Cardiac muscle cell (in vitro differentiated cells and primary cell): ENCODE measurements at places on chromosomes 3 and 15. TPM values are rescaled to one million over a fixed set of nuclear protein-coding genes. Genes with fewer than 3 reads are reported as not detected.

DNA sequence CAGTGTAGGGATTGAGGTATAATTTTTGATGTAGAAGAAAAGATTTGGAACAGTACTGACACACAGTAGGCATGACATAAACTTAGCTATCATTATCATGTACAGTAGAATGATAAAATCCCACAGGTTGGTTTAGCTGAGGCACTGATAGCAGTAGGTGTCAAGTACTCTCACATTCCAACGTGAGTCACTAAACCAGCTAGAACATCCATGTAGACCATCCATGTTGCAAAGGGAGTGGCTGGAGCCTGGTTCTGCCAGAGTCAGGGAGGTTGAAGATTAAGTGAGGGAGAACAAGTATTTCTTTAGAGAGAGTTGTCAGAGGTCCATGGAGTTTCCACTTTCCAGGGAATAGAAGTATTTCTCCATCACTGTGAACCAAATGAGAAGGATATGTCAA, 157.2 kb upstream of the TMEM108 start:
- no peaks in the 10 kb centered on the region for H3K36me3 ChIP-seq
- DNase-seq: no peak
- H3K27me3 ChIP-seq: no peaks in the 10 kb centered on the region
- H3K27ac ChIP-seq: no peak overlapping the region
- no peak overlapping the region for H3K4me3 ChIP-seq

- peak; percentile 75 for DNase-seq
- peaks cover 32% of the 10 kb centered on the region for H3K4me1 ChIP-seq
- H3K27me3 ChIP-seq: no peaks in the 10 kb centered on the region
- no peaks in the 10 kb centered on the region for H3K36me3 ChIP-seq
- H3K27ac ChIP-seq: peak overlapping the region; percentile 96
Measured at GRCh38 chr3:143973259-143974021, 1.8 kb downstream of the DIPK2A start.

GRCh38 chr3:36457667-36458066, 77.4 kb downstream of the STAC start:
- H3K36me3 ChIP-seq: no peaks in the 10 kb centered on the region
- no peaks in the 10 kb centered on the region for H3K27me3 ChIP-seq
- DNase-seq: no peak
- H3K27ac ChIP-seq: no peak overlapping the region

GRCh38 chr3:147812186-147812911, 403.2 kb downstream of the ZIC1 start:
- no peak overlapping the region for H3K4me3 ChIP-seq
- H3K27ac ChIP-seq: no peak overlapping the region
- no peaks in the 10 kb centered on the region for H3K36me3 ChIP-seq
- no peak for DNase-seq
- H3K27me3 ChIP-seq: no peaks in the 10 kb centered on the region

DNA sequence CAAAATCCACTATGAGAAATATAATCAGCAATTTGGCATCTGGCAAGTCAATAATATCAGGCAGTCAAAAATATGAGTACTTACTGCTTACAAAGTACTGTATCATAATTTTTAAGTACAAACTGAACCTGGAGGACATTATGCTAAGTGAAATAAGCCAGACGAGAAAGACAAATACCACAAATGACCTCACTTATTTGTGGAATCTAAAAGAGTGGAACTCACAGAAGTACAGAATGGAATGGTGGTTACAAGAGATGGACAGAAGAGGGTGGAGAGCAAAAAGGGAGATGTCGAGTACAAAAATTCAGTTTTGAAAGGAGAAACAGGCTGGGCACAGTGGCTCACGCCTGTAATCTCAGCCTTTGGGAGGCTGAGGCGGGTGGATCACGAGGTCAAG, 12.4 kb downstream of the PCYT1A start:
- peaks cover 12% of the 10 kb centered on the region for H3K4me1 ChIP-seq
- H3K27me3 ChIP-seq: no peaks in the 10 kb centered on the region
- no peaks in the 10 kb centered on the region for H3K36me3 ChIP-seq
- H3K4me3 ChIP-seq: no peak overlapping the region
- no peak for DNase-seq

GRCh38 chr15:60116456-60117089, 112.5 kb downstream of the FOXB1 start:
- DNase-seq: no peak
- H3K27me3 ChIP-seq: peaks cover 39% of the 10 kb centered on the region
- H3K4me1 ChIP-seq: no peaks in the 10 kb centered on the region
- H3K27ac ChIP-seq: no peak overlapping the region
- no peaks in the 10 kb centered on the region for H3K36me3 ChIP-seq

GRCh38 chr3:129746629-129747028, 140.2 kb upstream of the PLXND1 start:
- no peaks in the 10 kb centered on the region for H3K36me3 ChIP-seq
- no peak overlapping the region for H3K4me3 ChIP-seq
- H3K27me3 ChIP-seq: no peaks in the 10 kb centered on the region

GRCh38 chr3:59978979-59979378, 929.2 kb upstream of the CFAP20DC start:
- no peak for DNase-seq
- H3K36me3 ChIP-seq: no peaks in the 10 kb centered on the region
- no peak overlapping the region for H3K4me3 ChIP-seq
- no peaks in the 10 kb centered on the region for H3K4me1 ChIP-seq

GRCh38 chr3:99962703-99963102, 145.0 kb downstream of the CMSS1 start:
- H3K27me3 ChIP-seq: peaks cover 29% of the 10 kb centered on the region
- H3K36me3 ChIP-seq: no peaks in the 10 kb centered on the region
- no peaks in the 10 kb centered on the region for H3K4me1 ChIP-seq
- no peak overlapping the region for H3K27ac ChIP-seq
- H3K4me3 ChIP-seq: no peak overlapping the region

- no peaks in the 10 kb centered on the region for H3K4me1 ChIP-seq
- H3K27me3 ChIP-seq: no peaks in the 10 kb centered on the region
- no peak overlapping the region for H3K27ac ChIP-seq
- H3K4me3 ChIP-seq: no peak overlapping the region
Measured at GRCh38 chr3:146033950-146034349, 127.0 kb downstream of the PLOD2 start.

- DNase-seq: no peak
- no peaks in the 10 kb centered on the region for H3K36me3 ChIP-seq
- H3K4me3 ChIP-seq: no peak overlapping the region
Measured at GRCh38 chr3:11606865-11607440, 36.8 kb downstream of the VGLL4 start.

- H3K36me3 ChIP-seq: no peaks in the 10 kb centered on the region
- no peak overlapping the region for H3K27ac ChIP-seq
- peaks cover 24% of the 10 kb centered on the region for H3K27me3 ChIP-seq
Measured at GRCh38 chr15:53193149-53193548, 403.0 kb upstream of the ONECUT1 start.

DNA sequence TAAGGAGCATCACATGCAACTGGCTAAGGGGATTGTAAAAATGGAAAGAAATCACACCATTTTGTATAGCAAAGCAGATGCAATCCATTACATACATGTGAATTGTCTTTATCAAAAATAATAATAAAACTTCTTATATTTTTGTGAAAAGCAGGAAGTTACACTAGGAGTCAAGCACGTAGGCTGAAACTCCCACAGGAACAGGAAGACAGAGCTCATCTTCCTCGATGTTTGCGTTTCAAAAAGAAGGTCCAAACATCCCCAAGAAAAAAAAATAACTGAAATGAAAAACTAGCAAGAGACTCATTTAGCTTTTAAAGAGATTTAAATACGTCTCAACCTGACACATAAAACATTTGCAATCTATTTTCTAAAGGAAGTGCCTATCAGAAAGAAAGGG, 106.6 kb downstream of the TGFBR2 start:
- no peaks in the 10 kb centered on the region for H3K4me1 ChIP-seq
- no peaks in the 10 kb centered on the region for H3K36me3 ChIP-seq
- no peak overlapping the region for H3K27ac ChIP-seq
- no peak for DNase-seq
- H3K4me3 ChIP-seq: no peak overlapping the region

DNA sequence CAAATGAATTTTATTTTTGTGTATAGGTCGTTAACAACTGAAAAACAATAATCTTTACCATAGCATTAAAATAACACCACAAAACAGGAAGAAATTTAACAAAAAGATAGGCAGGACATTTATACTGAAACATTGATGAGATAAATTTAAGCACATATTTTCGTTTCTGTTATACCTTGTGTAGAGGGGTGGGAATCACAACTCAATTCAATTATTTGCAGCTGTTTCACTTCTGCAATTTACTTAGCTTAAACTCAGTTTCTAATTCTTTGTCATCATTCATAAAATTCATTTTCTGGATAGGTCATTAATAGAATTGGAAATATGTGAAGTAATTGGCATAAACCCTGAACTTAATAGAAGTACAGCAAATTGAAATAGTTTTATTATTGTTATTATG, 42.3 kb downstream of the TP63 start:
- DNase-seq: no peak
- no peak overlapping the region for H3K27ac ChIP-seq
- H3K36me3 ChIP-seq: no peaks in the 10 kb centered on the region
- no peaks in the 10 kb centered on the region for H3K4me1 ChIP-seq
- H3K4me3 ChIP-seq: no peak overlapping the region

GRCh38 chr15:82810890-82811426, 1.5 kb downstream of the WHAMM start:
- H3K4me3 ChIP-seq: peak overlapping the region; percentile 99
- H3K36me3 ChIP-seq: peaks cover 22% of the 10 kb centered on the region
- no peak for DNase-seq
- no peaks in the 10 kb centered on the region for H3K27me3 ChIP-seq

DNA sequence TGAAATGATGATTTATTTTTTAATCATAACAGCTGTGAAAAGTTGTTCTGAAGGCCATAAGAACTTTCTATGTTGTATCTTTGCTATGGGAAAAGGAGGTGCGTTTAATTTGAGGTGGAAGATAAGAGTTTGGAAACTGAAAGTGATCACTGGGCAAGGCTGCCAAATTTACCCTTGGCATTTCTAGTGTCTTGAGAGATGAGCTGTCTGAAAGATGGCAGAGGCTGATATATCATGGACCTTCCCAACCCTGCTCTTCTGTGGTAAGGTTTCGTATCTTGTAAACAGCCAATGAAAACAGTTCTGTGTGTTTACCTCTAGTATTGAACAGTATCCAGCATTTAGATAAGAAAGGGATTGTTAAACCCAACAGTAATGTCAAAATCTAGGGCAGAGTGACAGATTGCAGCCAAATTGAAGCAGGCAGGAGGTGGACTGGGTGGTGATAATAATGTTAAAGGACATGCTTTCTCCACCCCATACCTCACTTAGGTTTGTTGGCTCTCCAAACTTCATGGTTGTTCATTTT, 15.8 kb upstream of the NFKBIZ start:
- no peaks in the 10 kb centered on the region for H3K36me3 ChIP-seq
- no peak for DNase-seq
- no peak overlapping the region for H3K27ac ChIP-seq
- H3K4me1 ChIP-seq: peaks cover 16% of the 10 kb centered on the region

GRCh38 chr3:161946443-161946960, 449.9 kb downstream of the OTOL1 start:
- no peak overlapping the region for H3K27ac ChIP-seq
- no peaks in the 10 kb centered on the region for H3K36me3 ChIP-seq
- H3K4me1 ChIP-seq: no peaks in the 10 kb centered on the region
- H3K4me3 ChIP-seq: no peak overlapping the region
- H3K27me3 ChIP-seq: no peaks in the 10 kb centered on the region
- DNase-seq: no peak

DNA sequence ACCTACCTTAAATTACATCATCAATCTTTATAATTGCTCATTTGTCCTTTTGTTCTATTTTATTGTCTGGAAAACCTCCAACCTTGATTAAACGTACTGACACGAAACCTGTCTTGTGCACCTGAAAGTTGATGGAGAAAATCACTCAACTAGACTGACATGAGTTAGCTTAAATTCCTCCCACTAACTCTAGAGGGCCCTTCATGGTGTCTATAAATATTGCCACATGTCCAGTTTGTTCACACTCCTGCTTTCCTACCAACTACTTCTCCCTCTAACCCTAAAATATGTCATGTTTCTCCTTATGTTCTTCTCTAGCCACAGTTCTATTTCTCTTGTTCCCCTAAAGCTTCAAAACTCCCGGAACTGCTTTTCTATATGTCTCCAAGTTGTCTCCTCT, 59.8 kb upstream of the SGO1 start:
- H3K27ac ChIP-seq: no peak overlapping the region
- no peaks in the 10 kb centered on the region for H3K4me1 ChIP-seq
- H3K4me3 ChIP-seq: no peak overlapping the region
- no peak for DNase-seq
- H3K27me3 ChIP-seq: no peaks in the 10 kb centered on the region
- H3K36me3 ChIP-seq: no peaks in the 10 kb centered on the region

- peak; percentile 70 for DNase-seq
- no peaks in the 10 kb centered on the region for H3K4me1 ChIP-seq
- H3K4me3 ChIP-seq: no peak overlapping the region
- H3K36me3 ChIP-seq: no peaks in the 10 kb centered on the region
- H3K27me3 ChIP-seq: peaks cover 91% of the 10 kb centered on the region
- no peak overlapping the region for H3K27ac ChIP-seq
Measured at GRCh38 chr3:129005526-129006303, 4.6 kb downstream of the EFCC1 start.

DNA sequence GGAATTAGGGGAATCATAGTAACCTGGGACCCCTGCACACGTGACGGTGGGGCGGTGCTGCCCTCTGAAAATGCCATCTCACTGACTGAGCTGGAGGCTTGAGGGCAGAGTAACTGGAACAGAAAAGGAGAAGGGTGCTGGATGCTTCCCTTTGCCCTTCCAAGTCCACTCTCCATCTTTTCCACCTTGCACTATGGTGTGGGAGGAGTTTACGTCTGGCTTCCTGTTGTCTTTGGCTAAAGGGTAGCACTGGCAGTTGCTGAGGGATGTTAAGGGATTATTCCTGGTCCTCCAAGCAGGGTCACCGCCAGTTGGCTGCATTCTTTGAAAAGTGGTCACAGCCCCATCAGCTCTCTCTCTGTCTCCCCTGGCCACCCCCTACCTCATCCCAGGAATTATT, 129.4 kb upstream of the SNTN start:
- no peak overlapping the region for H3K4me3 ChIP-seq
- H3K36me3 ChIP-seq: no peaks in the 10 kb centered on the region
- no peaks in the 10 kb centered on the region for H3K4me1 ChIP-seq
- no peak overlapping the region for H3K27ac ChIP-seq
- no peak for DNase-seq

The MUSTN1 gene
- total RNA-seq: 1.9 TPM in 1 of 2 replicates, not detected in the other

The SYNPR gene
- 0.36 and 0.60 TPM in 2 replicates for total RNA-seq

The ST6GAL1 gene
- 70.1 and 123 TPM in 2 replicates for total RNA-seq

The MCF2L2 gene
- total RNA-seq: 7.0 and 12.9 TPM in 2 replicates

The CTXND1 gene
- total RNA-seq: 0.07 and 0.09 TPM in 2 replicates

The ANKRD34C gene
- total RNA-seq: not detected in 2 replicates

The MOBP gene
- total RNA-seq: not detected in 2 replicates
